ENCODE measurements at places on chromosomes 1 and 21. TPM values are rescaled to one million over a fixed set of nuclear protein-coding genes. Genes with fewer than 3 reads are reported as not detected.
A peak's percentile ranks its signal among the peaks of the same experiment; 100 is the strongest.

The ZNF697 gene
- total RNA-seq: 14.4 TPM

The NUDC gene
- total RNA-seq: 34.8 TPM

The EDN2 gene
- not detected for total RNA-seq

The THEM5 gene
- total RNA-seq: not detected

The MX2 gene
- total RNA-seq: 0.54 TPM

The CFHR3 gene
- not detected for total RNA-seq

The SPATA17 gene
- total RNA-seq: 0.18 TPM

GRCh38 chr21:44403106-44404020, 49.9 kb downstream of the TRPM2 start:
- no peaks in the 10 kb centered on the region for H3K4me1 ChIP-seq
- H3K36me3 ChIP-seq: no peaks in the 10 kb centered on the region
- no peaks in the 10 kb centered on the region for H3K27me3 ChIP-seq
- no peak overlapping the region for H3K27ac ChIP-seq
- no peak overlapping the region for H3K4me3 ChIP-seq
- DNase-seq: no peak

- H3K36me3 ChIP-seq: no peaks in the 10 kb centered on the region
- DNase-seq: no peak
- no peak overlapping the region for H3K4me3 ChIP-seq
- H3K27me3 ChIP-seq: no peaks in the 10 kb centered on the region
- H3K27ac ChIP-seq: no peak overlapping the region
Measured at GRCh38 chr21:15804247-15805005, 74.6 kb downstream of the USP25 start.

GRCh38 chr1:7560601-7561181, 210.4 kb upstream of the VAMP3 start:
- H3K4me1 ChIP-seq: no peaks in the 10 kb centered on the region
- peaks cover 2% of the 10 kb centered on the region for H3K27me3 ChIP-seq
- DNase-seq: no peak
- no peak overlapping the region for H3K27ac ChIP-seq
- H3K4me3 ChIP-seq: no peak overlapping the region
- H3K36me3 ChIP-seq: no peaks in the 10 kb centered on the region

DNA sequence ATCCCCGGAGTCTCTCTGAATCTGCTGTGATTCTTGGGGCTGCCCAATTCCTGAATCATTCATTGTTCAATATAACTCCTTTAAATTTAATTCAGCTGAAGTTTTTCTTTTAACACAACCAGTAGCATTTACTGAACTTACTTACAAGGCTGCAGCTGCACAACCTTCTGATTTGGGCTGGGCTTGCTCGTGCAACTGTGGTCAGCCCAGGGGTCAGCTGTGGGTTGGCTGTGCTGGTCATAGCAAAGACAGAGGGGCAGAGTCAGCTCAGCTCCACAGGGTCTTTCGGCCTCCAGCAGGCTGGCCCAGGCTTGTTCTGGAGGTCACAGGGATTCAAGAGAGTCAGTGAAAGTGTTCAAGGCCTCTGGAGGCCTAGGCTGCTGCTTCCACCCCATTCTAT, 186.1 kb downstream of the MATN1 start:
- no peaks in the 10 kb centered on the region for H3K36me3 ChIP-seq
- H3K4me3 ChIP-seq: no peak overlapping the region
- DNase-seq: no peak
- no peaks in the 10 kb centered on the region for H3K4me1 ChIP-seq

DNA sequence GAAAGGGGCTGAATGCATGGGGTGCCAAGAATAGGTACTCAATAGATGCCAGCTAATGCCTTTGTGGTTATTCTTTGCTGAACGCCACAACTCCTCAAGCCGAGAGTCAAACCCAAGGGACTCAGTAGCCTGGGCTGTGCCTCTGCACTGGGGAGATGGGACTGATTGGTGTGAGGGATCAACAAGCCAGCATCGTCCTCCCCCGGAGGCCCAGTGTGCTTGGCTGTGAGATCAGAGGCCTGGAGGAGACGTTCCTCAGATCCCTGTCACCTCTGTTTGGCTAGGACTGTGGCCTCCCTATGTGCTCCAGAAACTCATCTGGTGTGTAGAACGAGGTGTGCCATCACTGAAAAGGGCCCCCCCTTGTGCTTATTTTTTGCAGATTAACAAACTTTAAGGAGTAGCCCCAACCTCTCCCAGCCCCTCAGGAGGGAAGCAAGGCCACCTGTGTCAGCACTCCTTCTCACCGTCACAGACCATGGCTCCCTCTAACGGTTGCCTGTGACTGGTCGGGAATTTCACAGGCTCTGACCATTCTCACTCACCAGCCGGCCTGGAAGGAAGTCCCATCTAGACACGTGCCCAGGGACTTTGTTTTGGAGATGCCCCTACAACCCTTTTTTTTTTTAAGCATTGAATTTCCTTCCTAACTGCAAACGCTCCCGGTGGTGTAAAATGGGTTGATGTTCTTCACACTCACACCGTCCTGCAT, 194.0 kb upstream of the VAMP3 start:
- H3K4me3 ChIP-seq: no peak overlapping the region
- H3K27ac ChIP-seq: no peak overlapping the region
- peak; percentile 53 for DNase-seq
- no peaks in the 10 kb centered on the region for H3K4me1 ChIP-seq

DNA sequence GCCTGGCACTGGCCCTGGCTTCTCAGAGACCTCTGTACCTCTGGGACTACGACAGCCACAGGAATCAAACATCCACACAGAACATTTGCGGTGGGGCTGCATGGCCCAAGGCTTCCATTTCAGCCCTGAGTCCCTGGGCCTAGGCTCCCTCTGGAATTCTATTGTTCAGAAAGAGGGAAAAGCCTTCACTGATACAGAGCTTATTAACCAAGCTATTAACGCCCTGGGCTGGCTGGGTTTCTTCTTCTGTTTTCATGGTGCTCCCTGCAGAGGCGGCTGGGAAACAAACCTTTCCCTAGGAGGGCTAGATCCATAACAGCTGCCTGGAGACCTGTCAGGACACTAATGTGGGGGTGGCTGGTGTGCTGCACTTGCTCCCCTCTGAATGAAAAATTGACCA, 88.2 kb downstream of the KAZN start:
- no peaks in the 10 kb centered on the region for H3K36me3 ChIP-seq
- no peak overlapping the region for H3K27ac ChIP-seq
- no peak overlapping the region for H3K4me3 ChIP-seq

DNA sequence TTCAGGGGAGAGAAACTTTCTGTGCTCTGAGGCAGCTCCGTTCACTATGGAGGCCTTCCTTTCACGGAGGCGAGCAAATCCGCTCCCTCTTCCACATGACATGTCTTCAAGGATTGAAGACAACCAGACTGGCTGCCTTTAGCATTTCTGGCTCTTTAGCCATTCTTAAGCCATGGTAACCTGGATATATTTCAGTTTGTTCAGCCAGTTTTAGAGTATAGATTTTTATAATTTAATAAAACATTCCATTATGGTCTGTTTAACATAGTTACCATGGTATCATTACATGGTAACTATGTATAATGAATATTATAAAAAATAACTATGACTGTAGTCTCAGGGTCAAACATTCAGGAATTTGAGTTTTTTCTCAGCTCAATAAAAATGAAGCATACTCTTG, 54.2 kb upstream of the NFIA start:
- H3K27me3 ChIP-seq: no peaks in the 10 kb centered on the region
- no peak overlapping the region for H3K4me3 ChIP-seq
- H3K4me1 ChIP-seq: no peaks in the 10 kb centered on the region

GRCh38 chr1:230124186-230125128, 57.4 kb downstream of the GALNT2 start:
- DNase-seq: no peak
- peaks cover 26% of the 10 kb centered on the region for H3K4me1 ChIP-seq
- H3K4me3 ChIP-seq: no peak overlapping the region
- H3K27ac ChIP-seq: no peak overlapping the region

- H3K27ac ChIP-seq: no peak overlapping the region
- H3K4me3 ChIP-seq: no peak overlapping the region
- H3K27me3 ChIP-seq: no peaks in the 10 kb centered on the region
- DNase-seq: peak; percentile 33
- no peaks in the 10 kb centered on the region for H3K4me1 ChIP-seq
- H3K36me3 ChIP-seq: peaks cover 4% of the 10 kb centered on the region
Measured at GRCh38 chr1:236209713-236210112, 67.4 kb downstream of the GPR137B start.

GRCh38 chr1:25435397-25436108, 4.9 kb downstream of the MACO1 start:
- H3K27ac ChIP-seq: no peak overlapping the region
- H3K36me3 ChIP-seq: peaks cover 2% of the 10 kb centered on the region
- no peak overlapping the region for H3K4me3 ChIP-seq

GRCh38 chr1:242133796-242134195, 134.9 kb upstream of the MAP1LC3C start:
- no peak overlapping the region for H3K4me3 ChIP-seq
- no peak overlapping the region for H3K27ac ChIP-seq
- no peaks in the 10 kb centered on the region for H3K27me3 ChIP-seq
- H3K36me3 ChIP-seq: no peaks in the 10 kb centered on the region

DNA sequence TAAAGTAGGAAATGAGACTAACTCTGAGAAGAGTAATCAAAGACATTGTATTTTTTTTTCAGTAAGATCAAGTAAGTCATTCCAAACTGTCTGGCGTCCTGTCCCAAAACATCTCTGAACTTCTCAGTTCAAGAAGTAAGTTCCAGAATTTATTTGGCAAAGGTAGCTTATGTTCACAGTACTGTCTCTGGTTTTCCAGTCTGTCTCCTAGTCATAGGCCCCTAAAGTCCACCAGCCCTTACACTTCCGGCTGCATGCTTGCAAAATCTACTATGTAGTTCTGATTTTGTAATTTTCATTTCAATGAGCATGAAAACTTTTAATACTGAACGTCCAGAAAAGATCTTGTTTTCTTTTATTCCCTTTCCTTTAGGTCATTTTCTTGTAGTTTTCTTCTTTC, 61.4 kb upstream of the S1PR1 start:
- H3K4me1 ChIP-seq: peaks cover 5% of the 10 kb centered on the region
- no peaks in the 10 kb centered on the region for H3K36me3 ChIP-seq
- H3K27me3 ChIP-seq: no peaks in the 10 kb centered on the region
- no peak overlapping the region for H3K27ac ChIP-seq

- peak overlapping the region; percentile 75 for H3K27ac ChIP-seq
- H3K36me3 ChIP-seq: no peaks in the 10 kb centered on the region
- H3K4me1 ChIP-seq: peaks cover 6% of the 10 kb centered on the region
- peak overlapping the region; percentile 79 for H3K4me3 ChIP-seq
- no peaks in the 10 kb centered on the region for H3K27me3 ChIP-seq
Measured at GRCh38 chr1:54052431-54052933, 522 bp downstream of the TMEM59 start.

Measured in IMR-90 (cell line).